ENCODE measurements at places on chromosomes 13 and 19.

GRCh38 chr13:101144808-101145419 is 271.4 kb downstream of the NALCN start:
- DNase-seq: peak; percentile 66

DNA sequence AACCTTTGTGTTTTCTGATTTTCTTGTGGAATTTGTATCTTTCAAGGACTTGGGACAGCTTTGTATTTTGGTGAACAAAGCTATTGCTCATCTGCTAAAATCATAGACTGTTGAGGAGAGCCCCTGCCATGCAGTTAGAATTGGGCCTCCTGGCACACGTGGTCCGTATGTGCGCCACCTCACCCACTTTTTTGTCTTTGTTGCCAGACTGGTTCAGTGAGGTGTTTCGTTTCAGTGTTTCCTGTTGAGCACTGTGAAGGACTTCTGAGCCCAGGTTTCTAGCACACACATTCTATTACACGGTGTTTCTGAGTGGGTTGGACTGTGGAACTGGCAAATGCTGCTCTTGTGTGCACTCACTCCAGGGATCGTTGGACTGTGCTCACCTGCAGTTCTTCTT is 37.6 kb upstream of the RNF113B start:
- no peak for DNase-seq

DNA sequence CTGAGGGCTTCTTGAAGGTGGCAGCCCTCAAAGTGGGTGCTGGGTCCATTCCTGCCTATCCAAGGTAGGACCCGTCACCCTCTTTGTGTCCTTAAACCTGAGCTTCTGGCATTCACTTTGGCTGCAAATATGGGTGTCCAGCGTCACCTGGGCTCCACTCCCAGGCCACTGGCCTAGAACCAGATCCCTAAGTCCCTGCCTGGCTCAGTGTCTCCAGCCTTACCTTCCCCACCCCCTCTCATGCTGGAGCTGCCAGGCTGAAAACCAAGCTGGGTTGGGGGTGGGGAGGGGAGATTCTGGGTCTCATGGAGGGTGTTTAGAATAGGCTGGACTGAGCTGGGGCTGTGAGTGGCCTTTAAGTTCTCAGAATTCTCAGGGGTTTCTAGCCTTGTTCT is 12.4 kb downstream of the PDE4A start:
- no peak for DNase-seq

GRCh38 chr19:30353394-30353945 is 18.7 kb upstream of the ZNF536 start:
- DNase-seq: no peak

GRCh38 chr19:5250127-5250659 is 90.4 kb downstream of the PTPRS start:
- DNase-seq: no peak

- DNase-seq: no peak
Measured at GRCh38 chr13:44566601-44567000, 9.5 kb downstream of the TSC22D1 start.

DNA sequence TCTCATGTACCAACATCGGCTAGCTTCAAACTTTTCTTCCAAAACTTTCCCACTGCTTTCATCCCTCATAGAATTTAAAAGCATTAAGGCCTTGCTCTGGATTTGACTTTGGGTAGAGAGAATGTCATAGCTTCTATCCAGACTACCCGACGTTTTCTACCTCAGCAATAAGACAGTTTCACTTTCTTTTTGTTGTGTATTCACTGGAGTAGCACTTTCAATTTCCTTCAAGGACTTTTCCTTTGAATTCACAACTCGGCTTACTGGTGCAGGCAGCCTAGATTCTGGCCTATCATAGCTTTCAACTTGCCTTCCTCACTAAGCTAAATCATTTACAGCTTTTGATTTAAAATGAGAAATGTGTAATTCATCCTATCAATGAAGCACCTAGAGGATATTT is 420.4 kb upstream of the GPC6 start:
- DNase-seq: no peak

GRCh38 chr19:7328647-7329046 is 20.1 kb upstream of the ARHGEF18 start:
- no peak for DNase-seq

GRCh38 chr13:30049692-30050091 is 199.3 kb upstream of the UBL3 start:
- peak; percentile 51 for DNase-seq

DNA sequence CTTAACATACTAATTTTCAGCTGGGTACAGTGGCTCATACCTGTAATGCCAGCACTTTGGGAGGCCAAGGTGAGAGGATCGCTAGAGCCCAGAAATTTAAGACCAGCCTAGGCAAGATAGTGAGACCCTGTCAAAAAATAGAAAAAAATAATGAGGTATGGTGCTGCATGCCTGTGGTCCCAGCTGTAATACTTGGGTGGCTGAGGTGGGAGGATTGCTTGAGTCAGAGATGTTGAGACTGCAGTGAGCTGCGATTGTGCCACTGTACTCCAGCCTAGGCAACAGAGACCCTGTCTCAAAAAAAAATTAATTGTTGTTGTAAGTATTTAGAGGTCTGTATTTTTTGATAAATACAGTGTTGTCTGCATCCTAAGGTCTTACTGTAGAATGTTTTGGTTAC is 66.8 kb downstream of the FNDC3A start:
- peak; percentile 39 for DNase-seq

DNA sequence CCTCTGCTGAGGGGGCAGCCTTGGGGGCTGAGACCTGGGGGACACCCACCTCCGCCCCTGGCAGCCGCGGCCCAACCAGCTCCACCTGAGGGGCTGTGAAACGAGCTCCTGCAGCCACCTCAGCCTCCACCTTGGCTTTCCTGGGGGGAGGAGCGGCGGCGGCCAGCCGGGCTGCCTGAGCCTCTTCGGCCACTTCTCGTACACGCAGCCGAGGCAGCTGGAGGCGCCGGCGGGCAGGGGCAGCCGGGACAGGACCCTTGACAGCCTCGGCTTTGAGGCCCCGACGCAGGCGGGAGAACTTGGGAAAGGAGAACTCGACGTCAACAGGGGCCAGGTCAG is 7.6 kb upstream of the HIPK4 start:
- no peak for DNase-seq

DNA sequence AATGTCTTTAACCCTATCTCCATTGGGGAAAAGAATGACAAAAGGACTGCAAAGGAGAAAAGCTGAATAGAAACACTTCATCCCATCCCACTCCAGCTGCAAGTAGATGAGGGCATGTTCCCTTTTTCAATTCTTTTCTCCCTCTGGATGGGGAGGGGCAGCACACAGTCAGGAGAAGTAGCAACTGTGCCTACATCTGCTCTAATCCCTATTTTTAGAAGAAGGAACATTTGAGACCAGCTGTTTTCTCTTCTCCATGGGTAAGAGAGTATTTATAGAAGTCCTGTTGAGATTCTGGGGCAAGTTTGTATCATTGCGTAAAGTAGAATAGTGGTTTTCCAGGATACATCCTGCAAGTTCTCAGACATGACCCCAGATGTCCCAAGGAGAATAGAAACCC is 9.3 kb upstream of the GTF3A start:
- no peak for DNase-seq

DNA sequence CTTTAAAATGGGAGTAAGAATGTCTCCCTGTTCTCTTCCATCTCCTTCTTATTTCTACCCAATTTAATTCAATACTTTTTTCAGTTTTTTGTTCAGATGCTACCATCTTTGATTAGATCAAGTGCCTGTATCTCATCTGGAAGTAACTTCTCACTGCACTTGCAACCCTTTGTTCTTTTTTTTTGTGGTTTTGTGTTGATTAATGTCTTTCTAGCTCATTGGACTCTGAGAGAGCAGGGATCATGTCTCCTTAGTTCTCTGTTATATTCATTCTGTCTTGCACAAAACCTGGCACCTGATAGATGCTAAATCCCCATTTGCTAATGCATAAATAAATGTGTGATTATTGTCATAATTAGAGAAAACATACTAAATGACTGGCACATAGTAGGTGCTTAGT is 834 bp upstream of the ITGBL1 start:
- DNase-seq: no peak

DNA sequence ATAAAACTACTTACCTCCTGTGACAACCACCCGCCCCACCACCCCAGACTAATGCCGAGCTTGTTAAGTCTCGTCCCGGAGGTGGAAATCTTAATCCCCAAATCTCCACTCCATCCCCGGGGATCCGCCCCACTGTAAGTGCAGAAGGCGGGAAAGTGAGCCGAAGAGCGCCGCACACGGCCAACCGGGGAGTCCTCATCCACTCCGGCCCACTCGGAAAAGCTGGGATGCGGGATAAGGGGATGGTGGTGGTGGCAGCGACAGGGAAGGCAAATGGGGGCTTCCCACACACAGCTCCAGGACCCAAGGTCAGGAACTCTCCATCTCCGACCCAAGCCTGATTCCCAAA is 621 bp downstream of the FBL start:
- peak; percentile 38 for DNase-seq

GRCh38 chr13:99124794-99125316 is 75.8 kb upstream of the UBAC2 start:
- DNase-seq: peak; percentile 58

DNA sequence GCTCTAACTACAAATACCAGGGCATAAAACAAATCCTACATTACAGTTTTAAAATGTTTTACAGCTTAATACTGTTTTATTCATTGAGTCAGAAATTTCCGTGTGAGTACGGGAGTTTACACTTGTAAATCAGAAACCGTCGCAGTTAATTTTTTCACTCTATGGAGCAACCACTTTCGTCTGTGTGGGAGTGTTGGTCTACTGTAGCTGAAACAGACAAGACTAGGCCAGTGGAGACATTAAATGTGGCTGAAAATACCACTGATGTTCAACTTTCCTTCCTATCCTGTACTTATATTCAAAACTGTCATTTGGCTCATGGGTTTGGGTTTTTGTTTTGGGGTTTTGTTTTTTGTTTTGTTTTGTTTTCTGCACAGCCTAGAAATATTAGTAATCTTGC is 268.7 kb downstream of the DCT start:
- DNase-seq: no peak

- peak; percentile 19 for DNase-seq
Measured at GRCh38 chr19:29245215-29245614, 32.3 kb upstream of the UQCRFS1 start.

DNA sequence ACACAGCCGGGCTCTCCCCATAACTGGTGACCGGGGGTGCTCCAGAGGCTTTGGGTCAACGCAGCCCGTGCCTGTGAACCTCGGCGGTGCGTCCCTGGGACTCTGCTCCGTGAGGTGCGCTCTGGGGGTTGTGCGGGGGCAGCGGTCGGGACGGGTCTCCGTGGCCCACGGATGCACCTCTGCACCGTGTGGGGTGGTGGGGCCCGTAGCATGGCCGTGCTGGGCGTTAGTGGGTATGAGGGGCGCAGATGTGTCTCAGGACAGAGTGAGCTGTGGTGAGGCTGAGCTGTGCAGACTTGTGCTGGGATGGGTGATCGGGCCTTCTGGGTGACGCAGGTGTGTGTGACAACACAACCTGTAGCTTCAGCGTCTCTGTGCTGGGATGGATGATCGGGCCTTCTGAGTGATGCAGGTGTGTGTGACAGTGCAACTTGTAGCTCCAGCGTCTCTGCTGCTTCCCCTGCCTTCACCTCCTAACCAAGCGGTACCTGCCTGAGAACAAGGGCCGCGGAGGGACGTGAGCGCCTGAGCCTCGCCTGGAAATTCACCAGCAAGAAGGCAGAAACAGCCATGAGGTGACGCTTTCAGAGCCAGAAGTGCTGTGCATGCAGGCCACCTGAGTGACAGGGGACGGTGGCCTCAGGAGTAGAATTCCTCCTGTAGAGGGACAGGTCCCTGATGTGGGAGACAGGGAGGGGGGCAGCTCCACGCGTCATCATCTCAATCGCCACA is 599 bp downstream of the ZNF331 start:
- no peak for DNase-seq

GRCh38 chr13:25214491-25215252 is 42.6 kb upstream of the AMER2 start:
- DNase-seq: peak; percentile 58

DNA sequence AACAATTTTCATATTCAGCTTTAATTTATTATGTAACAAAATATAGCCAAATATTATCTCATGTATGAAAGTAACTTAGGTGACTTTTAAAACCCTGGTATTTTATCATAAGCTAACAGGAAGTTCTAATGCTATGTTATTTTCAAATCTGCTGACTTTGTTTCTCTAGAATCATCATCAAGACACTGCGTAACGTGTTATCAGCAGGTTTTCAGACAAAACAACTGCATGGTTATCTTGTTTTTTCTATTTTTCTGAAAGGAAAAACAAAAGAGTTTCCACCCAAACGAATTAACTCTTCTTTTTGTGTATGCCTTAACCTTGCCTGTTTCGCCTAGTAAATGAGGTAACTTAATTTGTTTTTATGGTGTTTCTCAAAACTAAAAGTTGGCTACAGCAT is 156.3 kb downstream of the TBC1D4 start:
- DNase-seq: no peak

GRCh38 chr13:111513766-111514609 is 193.5 kb downstream of the TEX29 start:
- no peak for DNase-seq

GRCh38 chr13:23605831-23606230 is 35.6 kb downstream of the TNFRSF19 start:
- no peak for DNase-seq

DNA sequence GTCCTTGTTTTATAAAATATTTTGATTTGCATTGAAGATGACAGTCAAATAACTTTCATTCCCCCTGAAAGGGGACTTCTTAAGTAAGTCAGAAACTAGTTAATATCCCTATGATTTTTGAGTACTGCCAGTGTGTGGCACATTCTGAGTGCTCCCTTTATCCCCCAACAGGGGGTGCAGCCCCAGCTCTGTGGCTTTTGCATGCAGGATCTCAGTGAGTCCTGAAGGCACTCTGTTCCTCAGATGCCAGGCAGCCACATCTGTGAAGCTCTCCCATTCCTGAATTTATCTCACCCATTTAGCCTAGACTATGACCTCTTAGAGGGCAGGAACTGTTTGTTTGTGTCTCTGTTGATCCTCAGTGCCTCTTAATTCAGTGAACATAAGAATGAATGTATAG is 123.1 kb downstream of the CDK8 start:
- peak; percentile 33 for DNase-seq

DNA sequence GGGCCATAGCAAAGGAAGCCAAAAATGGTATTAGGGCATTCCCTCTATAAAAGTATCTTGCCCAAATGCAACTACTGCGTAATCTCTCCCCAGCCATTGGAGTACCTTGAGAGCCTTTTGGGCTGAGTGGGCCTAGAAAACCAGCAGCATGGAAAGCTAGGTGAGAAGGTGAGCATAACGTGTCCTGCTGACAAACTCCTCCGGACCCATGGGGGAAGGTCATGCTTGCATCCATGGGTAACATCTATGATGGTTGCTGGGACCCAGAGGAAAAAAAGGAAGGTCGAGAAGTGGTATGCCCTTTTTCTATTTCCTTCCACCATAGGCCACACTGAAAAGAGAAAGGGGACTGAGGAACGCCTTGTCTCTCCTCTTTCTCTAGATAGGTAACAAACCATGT is 57.4 kb downstream of the ZNF728 start:
- no peak for DNase-seq
